ENCODE measurements at places on chromosomes 7 and 10.

GRCh38 chr7:117086788-117087187, 133.5 kb downstream of the ST7 start:
- no peak for DNase-seq

DNA sequence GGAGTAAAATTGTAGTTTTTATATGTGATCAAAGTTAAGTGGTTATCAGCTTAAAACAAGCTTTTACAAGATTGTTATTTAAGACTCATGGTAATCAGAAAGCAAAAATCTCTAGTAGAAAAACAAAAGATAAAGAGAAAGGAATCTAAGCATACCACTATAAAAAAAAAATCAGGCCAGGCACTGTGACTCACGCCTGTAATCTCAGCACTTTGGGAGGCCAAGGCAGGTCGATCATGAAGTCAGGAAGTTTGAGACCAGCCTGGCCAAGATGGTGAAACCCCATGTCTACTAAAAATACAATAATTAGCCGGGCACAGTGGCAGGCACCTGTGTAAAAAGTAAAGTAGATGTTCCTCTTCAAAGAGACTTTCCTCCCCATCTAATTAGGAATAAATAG, 265.9 kb upstream of the NRP1 start:
- no peak for DNase-seq

DNA sequence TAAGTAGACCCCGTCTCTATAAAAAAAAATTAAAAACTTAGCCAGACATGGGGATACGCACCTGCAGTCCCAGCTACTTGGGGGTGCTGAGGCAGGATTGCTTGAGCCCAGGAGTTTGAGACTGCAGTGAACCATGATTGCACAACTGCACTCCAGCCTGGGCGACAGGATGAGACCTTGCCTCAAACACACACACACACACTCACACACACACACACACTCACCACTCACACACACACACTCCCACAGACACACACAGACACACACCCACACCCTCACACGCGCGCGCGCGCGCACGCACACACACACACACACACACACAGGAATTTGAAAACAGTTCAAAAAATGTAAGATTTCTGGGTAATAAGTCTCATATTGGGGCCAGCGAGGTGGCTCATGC, 8.7 kb upstream of the GRIFIN start:
- no peak for DNase-seq

DNA sequence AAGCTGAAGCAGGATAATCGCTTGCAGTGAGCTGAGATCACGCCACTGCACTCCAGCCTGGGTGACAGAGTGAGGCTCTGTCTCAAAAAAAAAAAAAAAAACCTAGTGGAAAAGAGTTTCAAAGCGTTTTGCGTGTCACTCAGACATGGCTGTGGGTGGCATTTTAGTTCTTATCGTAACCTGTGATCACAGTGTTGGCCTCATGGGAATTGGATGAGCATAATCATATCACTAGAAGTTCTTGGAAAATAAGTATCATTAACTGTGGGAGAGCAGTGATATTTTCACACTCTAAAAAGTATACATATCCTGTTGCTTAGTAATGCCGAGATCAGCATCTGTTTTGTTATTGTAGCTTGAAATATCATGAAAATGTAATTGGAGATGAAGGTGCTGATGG, 92.6 kb downstream of the CREM start:
- no peak for DNase-seq
